ENCODE measurements at places on chromosomes 16 and 17.

DNA sequence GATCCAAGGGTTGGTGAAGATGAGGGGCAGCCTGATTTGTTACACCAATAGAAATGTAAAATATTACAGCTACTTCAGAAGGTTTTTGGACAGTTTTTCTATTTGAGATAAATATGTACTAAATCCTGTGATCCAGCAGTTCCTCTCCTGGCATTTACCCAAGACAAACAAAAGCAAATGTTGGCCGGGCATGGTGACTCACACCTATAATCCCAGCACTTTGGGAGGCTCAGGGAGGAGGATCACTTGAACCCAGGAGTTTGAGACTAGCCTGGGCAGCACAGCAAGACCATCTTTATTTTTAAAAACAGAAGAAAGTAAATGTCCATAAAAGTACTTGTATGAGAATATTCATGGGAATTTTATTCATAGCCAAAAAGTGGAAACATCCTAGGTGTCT is 64.8 kb upstream of the MRC2 start:
- no peak for DNase-seq

DNA sequence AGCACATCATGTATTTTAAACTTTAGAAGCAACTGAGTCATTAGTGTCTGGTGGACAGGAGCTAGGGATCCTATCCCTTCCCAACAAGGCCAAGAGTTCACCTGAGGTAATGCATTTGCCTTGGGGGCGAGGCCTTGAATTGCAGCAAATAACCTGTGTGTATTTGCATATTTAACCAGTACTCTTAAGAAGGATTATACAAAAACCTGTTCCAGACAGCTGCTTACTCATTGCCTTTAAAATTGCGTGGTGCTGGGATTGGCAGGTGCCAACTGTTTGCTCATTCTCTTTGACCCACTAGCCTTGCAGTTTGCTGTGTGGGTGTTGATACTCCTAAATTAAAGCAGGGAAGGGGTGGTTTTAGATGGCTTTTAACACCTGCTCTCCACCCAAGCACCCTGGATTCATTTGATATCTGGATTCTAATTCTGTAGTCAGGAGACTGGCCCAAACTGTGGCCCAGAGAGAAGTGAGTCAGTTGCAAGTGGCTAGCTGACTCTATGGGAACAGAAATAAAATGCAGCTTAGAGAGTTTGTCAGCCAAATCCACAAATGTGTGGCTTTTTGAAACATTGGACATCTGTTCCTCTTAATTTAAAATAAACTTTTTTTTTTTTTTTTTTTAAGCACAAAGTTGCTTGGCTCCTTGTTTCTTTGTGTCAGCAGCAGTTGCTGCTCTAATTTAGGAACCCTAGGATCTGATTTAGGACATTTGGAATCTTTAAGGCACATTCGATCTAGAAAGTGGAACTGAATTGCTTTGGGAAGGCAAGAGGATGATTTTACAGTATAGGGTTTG is 46.9 kb downstream of the TUBD1 start:
- DNase-seq, result no peak

- DNase-seq, result no peak
These were observed 1.4 kb upstream of the TTLL6 start for GRCh38 chr17:48818361-48818841.

- no peak for DNase-seq
These were observed 54.5 kb downstream of the FOXK2 start for GRCh38 chr17:82574041-82574440.

DNA sequence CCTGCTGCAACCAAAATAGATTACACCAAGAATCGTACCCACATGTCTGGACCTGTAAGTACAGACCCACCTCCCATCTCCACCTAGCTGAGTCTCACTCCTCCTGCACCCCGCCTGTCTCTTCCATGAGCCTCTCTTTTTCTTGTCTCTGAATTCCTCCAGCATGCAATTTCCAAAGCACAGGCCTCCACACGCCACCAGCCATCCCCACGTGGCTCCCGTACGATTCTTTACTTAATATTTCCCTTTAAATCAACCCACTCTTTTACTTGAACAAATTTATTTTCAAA is 1.2 kb downstream of the RPH3AL start:
- DNase-seq, result no peak

DNA sequence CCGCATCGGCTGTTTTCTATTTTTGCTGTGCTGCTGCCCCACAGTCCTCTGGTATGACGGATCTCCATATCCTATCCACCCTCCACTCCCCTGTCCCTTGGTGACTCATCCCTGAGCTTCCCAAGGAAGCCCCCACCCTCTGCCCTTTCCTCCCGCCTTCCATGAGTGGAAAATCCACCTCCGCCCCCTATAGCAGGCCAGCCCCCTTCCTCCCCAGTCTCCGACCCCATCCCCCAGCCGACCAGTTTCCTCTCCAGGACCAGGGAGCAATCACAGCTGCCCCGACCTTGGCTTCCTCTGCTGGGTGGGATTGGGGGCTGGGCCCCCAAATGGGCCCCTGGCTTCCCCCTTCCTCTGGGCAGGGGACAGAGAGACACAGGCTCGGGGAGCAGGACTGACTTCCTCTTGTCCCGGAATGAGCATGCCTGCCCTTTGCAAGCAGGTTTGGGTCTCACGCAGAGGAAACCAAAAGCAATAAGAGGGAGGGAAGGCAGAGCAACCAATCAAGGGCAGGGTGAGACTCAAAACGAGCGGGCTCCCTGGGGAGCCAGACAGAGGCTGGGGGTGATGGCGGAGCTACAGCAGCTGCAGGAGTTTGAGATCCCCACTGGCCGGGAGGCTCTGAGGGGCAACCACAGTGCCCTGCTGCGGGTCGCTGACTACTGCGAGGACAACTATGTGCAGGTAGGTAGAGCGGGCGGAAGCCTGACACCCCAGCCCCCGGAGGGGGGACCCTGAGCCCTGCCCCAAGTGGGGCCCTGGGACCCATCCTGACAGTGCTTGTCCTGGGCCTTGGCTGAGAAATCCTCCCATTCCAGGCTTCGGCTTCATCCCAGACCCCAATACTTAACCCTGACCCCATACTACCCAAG is at the start of the genes ABI3 and GNGT2:
Gene ABI3 (plus strand): TSS at position 550 of the 872 bp plus-strand sequence. CDS start 18 bp downstream, at position 568.
Gene GNGT2 (minus strand): TSS at position 417 of the 872 bp plus-strand sequence. CDS start 3,152 bp downstream, outside the sequence.
- no peak for DNase-seq

DNA sequence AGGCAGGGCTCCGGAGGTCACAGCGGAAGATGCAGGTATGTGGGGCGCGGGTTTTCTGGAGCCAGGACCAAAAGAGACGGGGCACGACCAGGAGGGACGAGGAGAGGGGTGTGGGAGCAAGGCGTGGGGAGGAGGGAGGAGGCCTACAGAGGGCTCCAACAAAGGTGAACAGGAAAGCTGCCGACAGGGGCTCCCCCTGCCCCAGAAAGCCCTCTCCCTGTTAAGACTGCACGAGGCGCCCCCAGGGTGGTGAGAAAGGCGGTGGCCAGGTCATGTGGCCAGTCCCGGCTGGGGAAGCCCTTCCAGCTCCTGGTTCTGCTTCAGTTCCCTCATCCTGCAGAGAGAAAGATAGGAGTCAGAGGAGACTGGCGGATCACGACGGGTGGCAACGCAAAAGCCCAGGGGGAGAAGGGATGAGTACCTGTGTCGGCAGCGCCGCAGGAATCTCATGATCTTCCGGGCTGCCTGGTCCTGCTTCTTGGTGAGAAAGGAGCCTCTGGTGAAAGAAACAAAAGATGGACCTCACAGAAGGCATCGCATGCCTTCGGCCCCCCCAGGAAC is 949 bp upstream of the SPAG7 start:
- DNase-seq, result no peak

GRCh38 chr16:53123747-53124146 is 69.0 kb downstream of the CHD9 start:
- no peak for DNase-seq

Measured in HEK293T (cell line).